Hematopoietic multipotent progenitor cell treated with erythropoietin and hydrocortisone succinate and interleukin-3 and kit ligand, for 15 days (in vitro differentiated cells): ENCODE measurements at places on chromosomes 16 and 17.

GRCh38 chr16:4556580-4556979, 440 bp downstream of the C16orf96 start:
- no peak for DNase-seq

DNA sequence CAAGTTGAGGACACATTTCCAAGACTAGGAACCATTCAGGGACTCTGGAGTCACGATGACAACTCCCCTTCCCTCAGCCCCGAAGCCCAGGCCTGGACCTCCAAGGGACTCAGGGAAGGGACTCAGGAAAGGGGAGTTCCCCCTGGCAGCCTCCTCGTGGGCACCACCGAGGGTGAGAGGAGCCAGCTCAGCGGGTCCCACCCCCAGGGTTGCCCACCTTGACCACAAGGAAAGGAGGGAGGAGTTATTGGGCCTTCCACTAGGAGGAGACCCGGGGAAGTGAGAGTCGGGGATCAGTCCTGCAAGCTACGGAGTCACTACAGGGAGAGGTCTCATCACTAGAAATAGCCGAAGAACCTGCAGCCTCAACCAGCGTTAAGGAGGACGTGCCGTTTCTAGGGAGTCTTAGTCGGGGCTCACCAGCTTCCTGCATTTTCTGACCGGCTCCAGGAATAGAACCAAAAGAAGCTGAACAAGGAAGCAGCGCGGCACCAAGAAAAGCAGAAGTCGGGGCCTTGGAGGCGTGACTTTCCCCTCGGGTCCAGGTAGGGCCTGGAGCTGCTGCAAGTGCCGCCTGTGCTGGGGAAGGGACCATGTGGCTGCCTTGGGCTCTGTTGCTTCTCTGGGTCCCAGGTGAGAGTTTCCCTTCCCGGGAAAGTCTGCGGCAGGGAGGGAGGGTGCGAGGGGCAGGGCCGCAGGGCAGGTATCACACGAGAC, at the start of gene CD300A:
CD300A (plus strand) TSS at position 524 of the 717 bp plus-strand sequence; CDS start at position 594, 70 bp downstream.
- no peak for DNase-seq

DNA sequence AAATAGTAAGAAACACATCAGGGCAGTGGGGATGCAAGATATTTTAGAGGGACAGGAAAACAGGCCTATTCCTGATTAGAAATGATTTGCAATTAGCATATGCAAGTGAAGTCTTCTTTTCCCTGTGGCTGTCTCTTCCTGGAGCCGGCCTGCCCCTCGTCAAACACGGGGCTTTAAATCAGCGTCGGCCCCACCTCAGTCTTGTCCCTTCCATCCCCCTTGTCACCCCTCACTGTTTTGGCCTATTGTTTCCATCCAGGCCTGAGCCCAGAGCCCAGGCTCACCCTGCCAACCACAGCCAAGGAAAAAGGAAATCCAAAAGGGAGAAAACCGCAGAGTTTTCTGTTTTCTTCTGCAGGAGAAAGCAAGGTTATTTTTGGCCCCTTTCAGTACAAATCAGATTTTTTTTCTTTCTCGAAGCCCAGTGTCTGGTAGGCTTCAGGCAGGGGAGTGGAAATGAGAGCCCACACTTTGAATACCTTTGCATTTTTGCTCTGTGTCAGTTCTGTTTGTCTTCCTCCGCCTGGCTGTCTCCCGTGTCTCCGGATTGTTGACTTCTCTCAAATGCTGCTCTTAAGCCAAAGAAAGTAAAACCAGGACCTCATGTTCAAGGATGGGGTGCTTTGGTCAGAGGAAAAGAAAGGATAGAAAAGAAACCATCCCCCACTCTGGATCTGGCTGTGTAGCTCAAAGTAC, 399.9 kb upstream of the CDH11 start:
- no peak for DNase-seq

GRCh38 chr17:14428648-14429029, 127.8 kb downstream of the HS3ST3B1 start:
- DNase-seq = no peak

DNA sequence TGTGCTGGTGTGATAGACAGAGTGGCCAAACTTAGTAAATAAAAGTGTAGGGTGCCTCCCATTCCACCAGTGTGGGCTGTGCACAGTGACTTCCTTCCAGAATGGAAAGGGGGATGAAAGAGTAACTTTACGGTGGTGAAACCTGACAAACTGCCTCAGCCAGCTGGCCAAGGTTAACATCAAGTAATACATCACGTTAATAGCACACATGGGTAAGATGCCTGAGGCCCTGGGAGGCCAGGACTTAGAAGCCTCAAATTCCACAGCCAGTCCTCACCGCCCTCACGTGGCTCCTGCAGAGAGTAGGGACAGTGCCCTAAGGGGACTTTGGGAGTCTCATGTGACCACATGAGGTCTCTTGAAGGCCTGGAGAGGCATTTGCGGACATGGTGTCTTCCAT, 14.1 kb downstream of the RMI2 start:
- DNase-seq = no peak

- no peak for DNase-seq
These were observed 1.2 kb downstream of the SOX15 start for GRCh38 chr17:7588553-7589203.

GRCh38 chr17:54902017-54902416, 1.4 kb downstream of the TOM1L1 start:
- DNase-seq = no peak

GRCh38 chr16:81576696-81577095, 132.1 kb downstream of the CMIP start:
- no peak for DNase-seq

DNA sequence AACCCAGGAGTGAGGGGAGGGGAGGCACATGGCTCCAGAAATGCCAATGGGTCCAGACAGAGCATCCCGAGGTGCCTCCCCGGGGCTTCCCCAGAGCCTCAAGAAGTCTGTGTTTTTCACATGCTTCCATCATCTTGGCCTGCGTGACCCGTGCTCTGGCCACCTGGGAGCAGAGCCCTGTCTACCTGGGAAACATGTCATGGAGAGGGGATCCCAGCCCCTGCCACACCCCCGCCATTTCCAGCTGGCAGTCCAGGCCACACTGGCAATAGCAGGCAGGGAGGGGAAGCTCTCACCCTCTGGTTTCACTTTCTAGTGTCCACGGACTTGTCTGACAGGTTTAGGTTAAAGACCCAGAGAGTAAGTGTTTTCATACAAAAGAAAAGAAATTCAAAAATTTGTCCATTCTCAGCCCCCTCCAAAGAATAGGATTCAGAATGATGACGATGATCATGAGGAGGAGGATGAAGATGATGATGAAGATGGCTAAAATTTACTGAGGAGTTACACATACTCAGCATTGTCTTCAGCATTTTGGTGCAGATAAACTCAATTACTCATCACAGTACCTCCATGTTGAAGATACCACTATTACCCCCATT, 9.0 kb downstream of the SMIM5 start:
- DNase-seq = no peak

- DNase-seq = no peak
These were observed 348.5 kb downstream of the KCNJ2 start for GRCh38 chr17:70517816-70518215.

DNA sequence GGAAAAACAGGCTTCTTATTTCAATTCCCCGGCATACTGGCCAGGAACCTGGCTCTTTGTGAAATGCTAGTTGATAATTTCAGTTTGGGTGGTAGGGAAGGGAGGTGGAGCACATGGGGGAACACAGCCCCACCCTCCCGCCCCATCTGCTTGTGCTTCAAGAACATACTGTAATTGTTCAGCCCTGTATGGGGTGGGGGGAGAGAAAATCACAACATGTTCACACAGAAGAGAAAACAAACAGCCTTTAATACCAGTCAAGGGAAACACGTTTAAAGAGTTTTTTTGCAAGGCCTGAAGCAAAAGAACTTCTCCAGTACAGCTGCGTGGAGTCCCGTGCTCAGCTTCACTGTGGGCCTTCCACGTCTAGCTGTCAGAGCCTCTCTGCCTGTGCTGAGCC, 59.7 kb downstream of the SHISA6 start:
- DNase-seq = no peak

DNA sequence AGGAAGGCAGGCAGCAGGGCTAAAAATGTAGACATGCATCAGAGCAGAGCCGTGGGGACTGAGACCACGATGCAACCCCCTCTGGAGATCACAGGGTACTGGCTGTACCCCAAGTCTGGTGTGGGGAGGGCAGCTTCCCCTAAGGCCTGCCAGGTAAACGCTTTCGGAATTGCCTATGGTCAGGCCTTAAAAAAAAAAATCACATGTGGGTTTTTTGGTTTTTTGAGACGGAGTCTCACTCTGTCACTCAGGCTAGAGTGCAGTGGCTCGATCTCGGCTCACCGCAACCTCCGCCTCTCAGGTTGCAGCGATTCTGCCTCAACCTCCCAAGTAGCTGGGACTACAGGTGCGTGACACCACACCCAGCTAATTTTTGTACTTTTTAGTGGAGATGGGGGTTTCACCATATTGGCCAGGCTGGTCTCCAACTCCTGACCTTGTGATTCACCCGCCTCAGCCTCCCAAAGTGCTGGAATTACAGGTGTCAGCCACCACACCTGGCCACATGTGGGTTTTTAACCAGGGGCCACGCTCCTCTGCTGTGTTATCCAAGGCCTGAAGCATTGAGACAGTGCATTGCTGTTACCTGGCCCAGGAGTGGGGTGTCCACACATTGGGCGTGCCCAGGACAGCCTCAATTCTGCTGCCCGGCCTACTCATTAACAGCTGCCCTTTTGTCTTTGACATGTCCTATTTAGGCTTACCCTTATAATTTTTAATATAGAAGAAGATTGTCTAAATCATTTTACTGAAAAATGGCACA, 50.4 kb downstream of the LITAF start:
- no peak for DNase-seq

DNA sequence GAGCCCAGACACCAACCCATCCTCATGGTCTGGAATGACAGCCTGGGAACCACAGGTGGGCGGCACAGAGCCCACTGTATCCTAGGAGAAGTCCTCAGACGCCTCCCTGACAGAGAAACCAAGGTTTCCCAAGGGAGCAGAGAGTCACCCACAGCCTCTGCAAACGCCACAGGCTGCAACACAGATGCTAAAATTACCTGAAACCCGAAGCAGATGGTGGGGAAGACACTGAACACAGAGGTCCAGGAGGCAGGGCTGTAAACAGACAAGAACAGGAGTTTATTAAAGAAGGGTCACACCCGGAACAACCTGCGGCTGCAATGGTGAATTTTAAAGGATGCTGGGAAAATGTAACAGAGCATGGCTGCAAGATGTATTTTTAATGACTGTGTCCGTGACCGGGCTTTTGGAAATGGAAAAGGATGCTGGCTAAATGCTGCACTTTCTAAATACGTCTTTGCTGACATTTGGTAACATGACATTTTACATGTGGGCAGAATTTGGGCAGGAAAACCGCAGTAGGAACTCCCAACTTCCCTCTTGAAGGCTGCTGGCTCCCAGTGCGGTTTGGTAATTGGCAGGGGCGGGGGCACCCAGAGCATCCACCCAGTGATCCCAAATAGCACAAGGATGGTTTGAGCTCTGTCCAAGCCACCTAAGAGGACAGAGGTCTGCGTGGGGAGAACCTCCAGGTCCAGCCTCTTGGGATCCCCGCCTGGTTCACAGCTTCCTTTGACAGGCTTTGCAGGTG, 13.1 kb downstream of the SLC38A8 start:
- no peak for DNase-seq

DNA sequence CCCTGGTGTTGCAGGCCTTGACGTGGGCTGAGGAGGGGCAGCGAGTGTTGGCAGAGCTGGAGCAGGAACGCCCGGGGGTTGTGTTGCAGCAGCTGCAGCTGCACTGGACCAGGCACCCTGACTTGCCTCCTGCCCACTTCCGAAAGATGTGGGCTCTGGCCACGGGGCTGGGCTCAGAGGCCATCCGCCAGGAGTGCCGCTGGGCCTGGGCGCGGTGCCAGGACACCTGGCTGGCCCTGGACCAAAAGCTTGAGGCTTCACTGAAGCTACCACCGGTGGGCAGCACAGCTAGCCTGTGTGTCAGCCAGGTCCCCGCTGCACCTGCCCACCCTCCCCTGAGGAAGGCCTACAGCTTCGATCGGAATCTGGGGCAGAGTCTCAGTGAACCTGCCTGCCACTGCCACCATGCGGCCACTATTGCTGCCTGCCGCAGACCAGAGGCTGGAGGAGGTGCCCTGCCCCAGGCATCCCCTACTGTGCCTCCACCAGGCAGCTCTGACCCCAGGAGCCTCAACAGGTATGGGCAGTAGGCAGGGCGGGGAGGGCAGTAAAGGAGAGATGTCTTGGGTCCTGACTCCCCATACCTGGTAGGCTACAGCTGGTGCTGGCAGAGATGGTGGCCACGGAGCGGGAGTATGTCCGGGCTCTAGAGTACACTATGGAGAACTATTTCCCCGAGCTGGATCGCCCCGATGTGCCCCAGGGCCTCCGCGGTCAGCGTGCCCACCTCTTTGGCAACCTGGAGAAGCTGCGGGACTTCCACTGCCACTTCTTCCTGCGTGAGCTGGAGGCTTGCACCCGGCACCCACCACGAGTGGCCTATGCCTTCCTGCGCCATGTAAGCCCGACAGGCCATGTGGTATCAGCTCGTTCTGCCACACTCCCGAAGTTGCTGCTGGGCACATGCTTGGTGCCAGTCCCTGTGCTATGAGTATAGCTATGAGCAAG, 5.6 kb downstream of the PLEKHG4 start:
- peak; percentile 39 for DNase-seq

DNA sequence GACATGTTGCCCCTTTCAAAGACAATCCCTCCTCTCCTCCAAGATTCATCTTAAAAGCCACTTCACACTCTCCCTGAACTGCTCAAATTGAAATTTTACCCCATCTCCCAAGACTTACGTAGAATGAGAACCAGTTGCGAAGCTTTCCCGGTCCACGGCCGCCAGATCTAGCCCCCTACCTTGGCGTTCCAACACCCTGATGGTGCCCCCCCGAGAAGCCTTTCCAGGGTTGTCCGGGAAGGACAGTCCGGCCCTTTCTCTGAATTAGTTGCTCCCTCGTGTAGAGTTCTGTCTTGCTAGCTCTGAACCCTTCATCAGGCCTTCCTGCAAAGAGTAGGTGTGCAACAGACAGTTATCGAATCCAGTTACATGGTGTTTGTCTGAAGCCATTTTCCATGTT, 60.0 kb upstream of the DNAH17 start:
- no peak for DNase-seq
